ENCODE measurements at places on chromosomes 5 and 9.

DNA sequence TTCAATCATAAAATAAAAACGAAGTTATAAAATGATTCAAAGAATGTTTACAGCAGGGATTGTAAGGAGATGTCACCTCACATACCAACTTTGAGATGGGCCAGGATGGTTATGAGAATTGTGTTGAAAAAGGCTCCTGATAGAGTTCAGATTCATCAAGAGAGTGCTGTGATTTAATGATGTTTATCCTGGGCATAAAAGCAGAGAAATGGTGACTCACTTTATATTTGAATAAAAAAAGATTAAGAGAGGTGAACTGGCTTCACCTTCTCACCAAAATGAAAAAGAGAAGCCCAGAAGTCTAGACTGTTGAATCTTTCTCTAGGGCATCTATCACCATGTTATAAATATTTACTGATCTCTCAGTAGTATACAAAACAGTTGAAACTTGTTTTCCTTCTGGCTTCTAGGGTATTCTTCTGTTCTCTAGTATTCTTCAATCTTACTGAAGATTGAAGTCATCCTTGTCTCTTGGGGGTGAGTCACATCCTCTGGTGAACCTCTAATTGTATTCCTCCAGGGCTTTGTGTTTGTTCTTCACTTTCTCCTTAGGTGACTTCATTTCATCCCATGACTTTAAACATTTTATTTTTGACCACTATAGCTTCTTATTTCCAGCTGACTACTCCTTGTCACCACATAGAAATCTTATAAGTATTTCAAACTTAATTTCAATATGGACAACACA, 1237.3 kb upstream of the C9orf72 start:
- DNase-seq, result no peak

DNA sequence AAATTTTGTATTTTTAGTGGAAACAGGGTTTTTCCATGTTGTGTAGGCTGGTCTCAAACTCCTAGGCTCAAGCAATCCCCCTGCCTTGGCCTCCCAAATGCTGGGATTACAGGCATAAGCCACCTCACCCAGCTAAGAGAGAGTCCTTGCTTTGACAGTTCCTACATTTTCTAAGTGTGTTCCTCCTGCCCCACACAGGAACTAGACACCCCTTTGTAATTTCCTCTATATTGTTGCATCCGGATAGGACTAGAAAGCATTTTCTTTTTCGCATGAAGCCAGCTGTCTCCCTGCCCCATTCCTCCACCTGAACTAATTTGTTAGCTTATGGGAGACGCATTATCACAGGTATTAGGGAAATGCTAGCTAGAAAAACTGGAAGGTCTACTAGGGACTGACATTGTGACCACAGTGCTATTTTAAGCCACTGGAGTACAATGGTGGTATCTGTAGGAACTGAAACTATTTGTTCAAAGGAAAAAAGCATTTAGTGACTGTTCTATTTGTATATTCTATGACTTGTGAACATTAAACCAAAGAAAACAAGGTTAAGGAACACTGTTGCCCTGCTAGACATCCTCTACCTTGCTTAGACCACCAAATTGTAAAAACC, 214.1 kb downstream of the SMARCA2 start:
- DNase-seq, result no peak

GRCh38 chr9:134560654-134561053, 80.9 kb upstream of the COL5A1 start:
- no peak for DNase-seq

- DNase-seq, result no peak
Observed at GRCh38 chr9:84811072-84811750, 141.7 kb downstream of the NTRK2 start.

DNA sequence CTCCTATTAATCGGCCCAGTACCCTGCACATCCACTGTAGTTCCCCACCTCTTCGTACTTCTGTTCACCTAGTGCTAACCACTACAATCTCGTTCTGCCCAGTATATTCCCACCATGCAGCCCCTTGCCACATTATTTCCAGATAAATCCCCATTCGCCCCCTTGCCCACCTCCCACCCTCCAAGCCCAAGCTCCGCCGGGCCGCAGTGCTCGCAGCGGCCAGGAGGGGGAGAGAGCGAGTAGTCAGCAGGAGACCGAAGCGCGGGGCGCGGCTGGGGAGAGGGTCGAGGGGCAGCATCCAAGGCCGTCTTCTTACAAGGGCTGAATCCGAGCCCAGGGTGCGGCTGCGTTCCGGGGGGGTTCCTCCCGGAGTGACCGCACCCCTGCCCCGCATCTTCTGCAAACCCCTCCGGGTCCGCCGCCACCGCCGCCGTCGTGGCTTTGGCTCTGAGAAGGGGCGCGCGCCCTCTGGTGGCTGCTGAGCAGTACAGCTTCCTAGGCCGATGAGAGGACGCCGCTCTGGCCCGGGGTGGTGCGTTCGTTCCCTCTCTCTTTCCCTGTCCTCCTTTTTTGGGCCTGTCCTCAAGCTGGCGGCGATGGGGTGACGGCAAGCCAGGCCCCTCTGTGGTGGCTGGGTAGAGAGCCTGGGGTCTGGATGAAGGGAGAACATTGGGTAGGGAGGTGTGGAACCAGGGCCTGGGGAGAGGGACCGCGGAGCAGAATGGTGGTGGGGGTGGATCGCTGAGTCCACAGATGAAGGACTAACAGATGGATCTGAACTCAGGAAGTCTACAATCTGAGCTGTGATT, 30.0 kb upstream of the PSD2 start:
- peak; percentile 69 for DNase-seq

- no peak for DNase-seq
Observed at GRCh38 chr9:32251539-32251938, 132.9 kb upstream of the ACO1 start.

- DNase-seq, result no peak
Observed at GRCh38 chr9:116703634-116704033, 16.5 kb downstream of the TRIM32 start.

DNA sequence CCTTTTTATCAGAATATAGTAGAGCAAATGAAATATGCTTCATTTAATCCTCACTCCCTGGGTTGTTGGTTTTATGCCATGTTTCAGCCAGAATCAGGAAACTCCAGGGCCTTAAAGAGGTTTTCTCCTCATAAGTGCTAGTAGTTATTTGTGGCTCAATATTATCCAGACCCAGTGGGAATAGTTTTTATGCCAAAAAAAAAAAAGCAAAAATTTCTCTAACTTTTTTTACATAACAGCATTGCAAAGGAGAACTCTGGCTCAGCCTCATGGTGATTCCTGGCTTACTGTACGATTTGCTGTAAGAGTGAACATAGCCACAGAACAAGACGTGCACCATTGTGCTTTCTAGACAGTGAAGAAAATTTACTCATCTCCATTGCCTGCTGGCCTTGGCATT, 232.5 kb downstream of the PJA2 start:
- DNase-seq, result no peak

- no peak for DNase-seq
Observed at GRCh38 chr5:443239-444151, 519 bp downstream of the EXOC3 start.

DNA sequence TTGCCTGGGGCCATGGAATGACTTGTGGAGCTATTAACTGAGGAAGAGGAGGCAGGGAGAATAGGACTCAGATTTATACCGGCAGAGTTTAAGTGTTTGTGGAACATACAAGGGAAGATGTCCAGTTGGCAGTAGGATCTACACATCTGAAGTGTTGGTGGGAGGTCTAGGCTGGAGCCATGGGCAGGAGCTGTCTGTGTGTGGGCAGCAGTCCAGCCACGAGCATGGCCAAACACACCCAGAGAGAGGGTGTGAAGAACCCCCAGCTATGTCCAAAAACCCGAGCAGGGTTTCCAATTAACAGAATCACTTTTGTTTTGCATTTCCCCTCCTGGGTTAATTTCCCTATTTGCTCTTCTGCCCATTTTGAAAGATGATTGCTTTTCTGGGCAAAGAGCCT, 393.7 kb downstream of the CDK5RAP2 start:
- DNase-seq, result no peak

DNA sequence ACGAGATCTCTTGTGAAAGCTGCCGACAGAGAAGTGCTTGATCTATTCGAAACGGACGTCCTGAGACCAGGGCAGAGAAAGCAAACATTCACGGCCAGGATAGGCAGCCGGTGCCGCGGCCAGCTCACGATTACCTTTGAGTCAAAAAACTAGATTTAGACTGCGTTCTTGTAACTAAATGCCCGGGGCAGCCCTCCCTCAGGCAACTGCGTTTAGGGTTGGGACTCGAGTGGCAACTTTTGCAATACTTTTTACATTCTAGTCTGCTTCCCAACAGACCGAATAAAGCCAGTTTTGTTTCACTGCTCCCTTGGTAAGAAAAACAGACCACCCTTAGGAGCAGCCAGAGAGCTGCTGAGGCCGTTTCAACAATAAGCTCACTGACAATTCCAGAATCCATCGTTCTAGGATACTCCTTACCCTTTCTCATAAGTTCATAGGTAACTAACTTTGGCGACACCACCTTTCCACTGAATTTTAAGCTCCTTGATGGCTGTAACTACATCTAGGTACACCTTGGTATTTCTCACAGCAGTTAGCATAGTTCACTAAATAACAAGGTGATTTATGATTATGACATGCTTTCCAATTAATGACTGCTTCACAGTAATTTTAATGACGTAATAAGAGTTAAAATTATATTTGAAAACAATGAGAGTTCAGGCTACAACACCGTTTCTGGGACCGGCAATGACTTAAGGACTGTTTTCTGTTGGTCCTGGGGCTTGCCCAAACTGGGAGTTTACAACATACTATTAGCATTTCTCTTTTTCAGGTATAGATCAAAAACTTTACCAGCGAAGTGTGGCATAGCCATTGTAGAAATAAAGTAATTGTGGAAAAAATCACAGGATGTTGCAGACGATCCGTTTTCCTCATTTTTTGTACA, 899 bp upstream of the RAPGEF6 start:
- no peak for DNase-seq

GRCh38 chr5:73095564-73096238, 24.7 kb upstream of the TMEM171 start:
- DNase-seq, result no peak

DNA sequence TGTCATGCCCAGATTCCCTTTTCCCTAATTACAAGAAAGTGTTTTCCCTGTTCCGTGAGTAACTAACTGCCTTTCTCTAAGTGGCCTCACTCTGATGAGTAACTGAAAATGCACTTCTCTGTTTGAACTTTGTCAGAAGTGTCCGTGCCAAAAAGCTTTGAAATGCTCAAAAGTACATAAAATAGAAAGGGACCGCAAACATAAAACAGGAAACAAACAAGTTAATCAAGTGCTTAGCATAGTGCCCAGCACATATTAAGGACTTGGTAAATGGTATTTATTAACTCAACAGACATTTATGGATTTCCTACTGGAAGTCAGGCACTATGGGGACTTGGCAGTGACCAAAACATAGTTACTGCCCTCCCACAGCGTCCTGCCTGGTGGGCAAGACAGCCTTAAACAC, 22.3 kb downstream of the AQP3 start:
- no peak for DNase-seq

- no peak for DNase-seq
Observed at GRCh38 chr9:34233672-34234071, 54.8 kb downstream of the UBAP1 start.

DNA sequence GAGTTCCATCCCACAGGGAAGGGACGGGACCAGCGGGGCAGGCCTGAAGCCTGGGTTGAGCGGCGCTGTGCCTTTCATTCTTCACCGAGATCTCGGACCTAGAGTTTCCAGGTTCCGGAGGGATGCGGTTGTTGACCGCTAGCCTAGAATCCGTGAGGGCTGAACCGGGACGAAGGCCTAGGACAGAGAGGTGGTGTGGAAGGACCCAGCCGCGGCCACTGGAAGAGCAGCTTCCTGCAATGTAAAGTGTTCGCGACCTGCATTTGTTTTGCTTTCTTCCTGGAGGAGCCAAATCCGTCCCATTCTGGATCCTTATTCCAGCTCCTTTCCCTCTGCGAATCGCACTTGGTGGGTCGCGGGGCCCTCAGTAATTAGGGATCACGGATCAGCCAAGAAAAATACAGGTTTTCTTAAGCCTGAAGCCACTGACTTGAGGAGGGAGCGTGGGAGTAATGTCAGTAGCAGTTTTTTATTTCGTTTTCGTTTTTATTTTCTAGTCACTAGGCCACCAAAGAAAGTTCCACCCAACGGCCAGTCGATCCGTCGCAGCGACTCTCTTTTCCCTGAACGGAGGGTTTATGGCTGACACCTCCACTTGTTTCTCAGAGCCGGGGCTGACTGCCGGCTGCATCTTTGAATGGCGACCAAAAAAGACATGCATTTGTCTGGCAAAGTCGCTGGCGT, 48.6 kb downstream of the ANXA2R start:
- no peak for DNase-seq

GRCh38 chr5:43485406-43485805, 1.7 kb upstream of the TMEM267 start:
- DNase-seq, result no peak

- no peak for DNase-seq
Observed at GRCh38 chr9:98312365-98312764, 56.9 kb upstream of the TBC1D2 start.

DNA sequence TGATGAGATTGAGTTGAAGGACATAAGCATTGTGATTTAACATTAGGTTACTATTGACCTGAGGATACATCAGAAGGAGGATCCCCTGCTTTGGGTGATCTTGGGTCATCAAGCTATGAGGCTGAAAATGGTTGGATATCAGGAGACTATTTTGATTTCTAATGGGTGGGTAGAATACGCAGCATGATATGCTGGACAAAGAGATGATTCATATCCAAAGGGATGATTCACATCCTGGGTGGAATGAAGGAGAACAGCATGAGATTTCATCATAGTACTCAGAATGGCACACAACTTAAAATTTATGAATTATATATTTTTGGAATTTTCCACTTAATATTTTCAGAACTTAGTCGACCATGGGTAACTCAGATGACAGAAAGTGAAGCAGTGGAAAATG, 1759.5 kb upstream of the C9orf72 start:
- no peak for DNase-seq

DNA sequence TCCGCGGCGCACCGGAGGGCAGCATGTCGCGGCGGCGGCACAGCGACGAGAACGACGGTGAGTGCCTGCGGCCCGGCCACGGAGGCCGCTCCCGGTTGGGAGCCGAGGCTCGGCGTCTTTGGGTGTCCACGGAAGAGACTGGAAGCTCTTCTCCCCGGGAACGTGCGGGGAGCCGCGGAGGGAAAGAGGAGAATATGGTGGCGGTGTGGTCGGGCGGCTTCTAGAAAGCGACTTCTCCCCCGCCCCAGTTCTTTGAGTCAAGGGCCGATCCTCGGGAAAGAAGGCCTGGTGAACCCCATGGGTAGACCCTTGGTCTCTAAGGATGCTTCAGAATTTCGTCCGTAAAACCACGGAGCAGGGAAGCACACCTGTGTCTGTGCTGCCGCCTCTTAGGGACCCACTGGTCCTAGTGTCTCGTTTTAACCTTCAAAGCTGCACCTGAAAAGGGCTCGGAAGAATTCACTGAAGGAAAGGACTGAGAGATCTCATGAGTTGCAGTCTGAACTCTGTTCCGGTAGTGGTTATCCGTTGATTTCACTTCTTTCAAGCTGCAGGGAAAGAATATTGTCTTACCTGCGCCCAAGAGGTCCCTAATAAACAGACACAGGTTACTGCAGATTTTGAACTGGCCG, 354 bp downstream of the NCBP1 start:
- no peak for DNase-seq

- DNase-seq, result no peak
Observed at GRCh38 chr5:65903581-65903980, 22.8 kb upstream of the ERBIN start.

- no peak for DNase-seq
Observed at GRCh38 chr5:180598316-180598701, 7.0 kb upstream of the SCGB3A1 start.

- DNase-seq, result no peak
Observed at GRCh38 chr5:113038136-113038535, 61.5 kb downstream of the DCP2 start.

- DNase-seq, result no peak
Observed at GRCh38 chr9:77271023-77271690, 93.8 kb downstream of the VPS13A start.

All from stimulated activated CD8-positive, alpha-beta memory T cell treated with anti-CD3 and anti-CD28 coated beads, Interleukin-7, amount 100 ng/mL, for 24 hours (primary cell).